ENCODE measurements at places on chromosomes 7 and 10. TPM values are rescaled to one million over a fixed set of nuclear protein-coding genes. Genes with fewer than 3 reads are reported as not detected.

Gene CLCN1
- total RNA-seq: 0.35 TPM

Gene SEMA4G
- 6.1 TPM for total RNA-seq

DNA sequence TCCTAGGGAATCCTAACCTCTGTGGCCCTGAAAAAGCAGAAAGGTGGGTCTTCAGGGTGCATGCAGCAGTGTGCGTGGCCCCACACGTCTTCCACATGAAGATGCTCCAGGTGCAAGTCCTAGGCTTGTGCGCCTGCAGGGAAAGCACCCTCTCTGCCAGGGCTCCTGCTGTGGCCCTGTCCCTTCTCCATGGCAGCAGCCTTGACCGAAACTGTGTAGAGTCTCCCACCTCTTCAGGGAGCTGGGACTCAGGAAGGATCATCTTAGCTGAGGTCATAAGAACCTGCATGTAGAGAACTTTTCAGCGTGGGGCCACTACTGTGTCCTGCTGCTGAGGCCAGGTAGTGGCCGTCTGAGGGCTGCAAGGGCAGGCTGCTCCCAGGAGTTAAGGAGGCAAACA is 6.3 kb upstream of the CSGALNACT2 start:
- DNase-seq: peak; percentile 46

DNA sequence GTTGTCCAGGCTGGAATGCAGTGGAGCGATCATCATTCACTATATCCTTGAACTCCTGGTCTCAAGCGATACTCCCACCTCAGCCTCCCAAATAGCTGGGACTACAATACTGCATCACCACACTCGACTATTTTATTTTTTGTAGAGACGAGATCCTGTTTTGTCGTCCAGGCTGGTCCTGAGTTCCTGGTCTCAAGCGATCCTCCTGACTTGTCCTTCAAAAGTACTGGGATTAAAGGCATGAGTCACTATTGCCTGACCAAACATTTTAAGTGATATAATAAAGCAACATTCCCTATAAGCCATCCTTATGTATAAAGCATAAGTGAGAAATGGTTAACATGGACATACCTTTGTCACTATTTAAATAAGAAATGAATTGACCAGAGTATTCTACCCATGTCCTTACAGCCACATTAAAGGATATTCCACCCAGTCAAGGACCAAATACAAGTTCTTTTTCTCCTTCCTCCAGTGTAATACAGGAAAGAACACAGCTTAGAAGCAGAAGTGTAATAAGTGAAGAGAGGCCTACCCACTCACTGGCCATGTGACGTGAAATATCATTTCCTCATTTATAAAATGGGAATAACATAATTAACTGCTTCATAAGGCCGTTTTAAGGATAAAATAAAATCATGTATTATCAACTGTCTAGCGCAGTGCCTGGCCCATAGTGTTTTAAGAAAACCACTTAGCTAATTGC is 82.0 kb downstream of the DOCK4 start:
- DNase-seq: no peak

DNA sequence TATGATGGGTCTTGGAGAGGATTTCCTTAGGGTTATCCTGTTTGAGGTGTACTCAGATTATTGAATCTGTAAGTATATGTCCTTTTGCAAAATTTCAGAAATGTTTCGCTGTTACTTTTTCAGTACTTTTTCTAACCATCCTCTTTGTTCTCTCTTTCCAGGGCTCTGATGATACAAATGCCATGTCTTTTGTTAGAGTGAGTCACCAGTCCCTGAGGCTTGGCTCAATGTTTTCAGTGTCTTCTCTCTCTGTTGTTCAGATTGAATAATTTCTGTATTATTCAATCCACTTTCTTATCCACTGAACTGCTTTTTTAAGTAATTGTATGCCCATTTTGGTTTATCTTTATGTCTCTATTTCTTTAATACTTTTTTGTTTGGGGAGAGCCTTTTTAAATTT is 449.4 kb downstream of the TNS3 start:
- no peak for DNase-seq

GRCh38 chr7:47400741-47401206 is 181.1 kb downstream of the TNS3 start:
- DNase-seq: peak; percentile 55

All from kidney (tissue), 22 donors.